ENCODE measurements at places on chromosomes 13 and 19.

DNA sequence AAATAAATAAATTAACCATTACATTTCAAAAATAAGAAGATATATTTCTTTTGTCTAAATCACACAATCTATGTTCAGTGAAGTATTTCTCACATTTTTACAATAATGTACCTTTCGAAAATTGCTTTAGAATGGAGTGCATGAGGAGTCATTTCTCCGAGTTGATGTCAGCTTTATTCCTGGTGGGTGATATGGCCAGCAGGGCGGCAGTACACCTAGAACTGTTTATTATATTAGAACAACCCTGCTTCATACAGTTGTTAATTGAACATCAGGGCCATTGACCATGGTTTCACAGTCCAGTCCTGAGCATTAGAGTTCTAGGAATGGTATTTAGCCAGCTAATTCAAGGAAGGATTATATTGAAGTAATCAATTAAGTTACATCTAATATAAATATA lies 696.3 kb upstream of the SLC10A2 start:
- DNase-seq = no peak

DNA sequence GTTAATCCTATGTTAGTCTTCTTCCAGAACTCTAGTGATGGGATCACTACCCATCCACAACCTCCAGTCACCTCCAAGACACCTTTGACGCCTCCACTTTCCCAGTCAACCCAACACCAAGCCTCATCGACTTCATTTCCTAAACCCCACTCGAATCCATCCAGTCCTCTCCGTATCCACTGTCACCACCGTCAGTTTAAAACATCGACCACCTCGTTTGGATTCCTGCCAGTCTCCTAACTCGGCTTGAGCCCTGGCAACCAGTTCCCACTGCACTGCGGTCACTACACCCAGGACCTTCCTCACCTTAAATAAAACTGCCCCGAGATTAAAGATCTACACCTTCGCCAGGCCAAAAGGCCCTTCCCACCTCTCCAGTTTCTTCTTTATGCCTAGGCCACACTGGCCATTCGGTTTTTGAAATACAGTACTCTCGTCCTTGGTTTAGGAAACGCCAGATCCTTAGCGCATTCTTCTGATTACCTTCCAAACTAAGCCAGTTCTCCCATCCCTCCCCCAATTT lies 1.2 kb downstream of the MTIF3 start:
- no peak for DNase-seq

GRCh38 chr13:63460462-63461090 lies 2044.9 kb upstream of the PCDH20 start:
- no peak for DNase-seq

GRCh38 chr19:43618921-43619261 lies 538 bp downstream of the ZNF428 start:
- peak; percentile 57 for DNase-seq

- no peak for DNase-seq
Measured at GRCh38 chr13:45224176-45224575, 23.3 kb upstream of the KCTD4 start.

- DNase-seq = no peak
Measured at GRCh38 chr13:72121466-72121865, 254.5 kb upstream of the DACH1 start.

GRCh38 chr13:21673789-21674489 lies 3.1 kb downstream of the FGF9 start:
- peak; percentile 48 for DNase-seq

Data from activated naive CD4-positive, alpha-beta T cell treated with Interleukin-2 at 50 U/mL for 16 hours (primary cell).